Activated T-helper 2 cell treated with anti-CD3 and anti-CD28 coated beads, Interferon-gamma antibody, Interleukin-2, Interleukin-4, amounts not matched to agents 10 μg/mL and 5 μg/mL and 100 μg/mL, durations not matched to agents 14 hours and 24 hours and 36 hours (primary cell): ENCODE measurements at places on chromosomes 3 and 15. TPM values are rescaled to one million over a fixed set of nuclear protein-coding genes. Genes with fewer than 3 reads are reported as not detected.
A peak's percentile ranks its signal among the peaks of the same experiment; 100 is the strongest.

DNA sequence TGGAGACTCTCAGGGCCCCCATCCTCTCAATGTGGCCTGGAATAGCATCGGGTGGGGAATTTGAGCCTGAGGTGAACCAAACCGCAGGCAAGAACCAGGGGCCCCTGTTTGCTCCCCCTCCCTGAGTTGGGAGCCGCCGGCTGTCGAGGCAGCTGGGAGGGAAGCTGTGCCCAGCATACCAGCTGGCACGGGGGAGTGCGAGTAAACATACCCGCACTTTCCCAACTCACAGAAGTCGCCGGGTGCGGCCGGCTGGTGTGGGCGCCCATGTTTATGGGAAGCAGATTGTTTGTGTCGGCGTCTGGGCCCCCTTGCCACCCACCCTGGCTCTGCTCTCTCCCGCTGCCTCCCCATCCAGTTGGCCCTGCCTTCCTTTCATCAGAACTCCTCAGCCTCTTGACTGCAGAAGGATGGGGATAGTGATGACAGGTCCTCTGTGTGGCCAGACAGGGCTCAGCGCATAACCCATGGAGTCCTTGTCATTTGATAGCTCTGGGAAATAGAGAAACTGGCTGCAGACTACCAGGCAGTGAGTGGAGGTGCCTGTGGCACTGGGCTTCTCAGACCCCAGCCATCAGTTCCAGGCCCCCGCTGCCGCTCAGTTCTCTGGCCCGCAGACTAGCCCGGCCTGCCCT is 60.4 kb downstream of the CACNA2D2 start:
- no peak for DNase-seq

The MUC4 gene
- total RNA-seq = 1.3 and 1.4 TPM in 2 replicates

The GUCA1C gene
- total RNA-seq = not detected in 2 replicates

DNA sequence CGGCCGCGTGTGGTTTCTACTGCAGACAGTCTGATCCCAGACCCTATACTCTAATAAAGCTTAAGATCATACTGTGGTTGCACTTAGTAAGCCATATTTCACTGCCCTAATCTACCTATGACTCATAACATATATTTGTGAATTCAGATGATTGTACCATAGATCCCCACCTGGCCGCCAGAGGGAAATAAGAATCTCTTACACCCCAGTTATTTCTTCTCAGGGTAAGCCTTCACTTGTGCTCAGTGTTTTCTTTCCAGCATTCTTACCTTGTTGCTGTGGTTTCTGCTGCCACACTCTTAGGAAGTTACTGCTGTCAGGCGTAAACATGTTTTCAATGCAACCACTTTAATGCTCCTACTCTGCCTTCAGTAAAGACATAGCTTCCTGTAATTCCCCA is 105.9 kb downstream of the B3GALNT1 start:
- DNase-seq = no peak

- no peak for DNase-seq
Measured at GRCh38 chr3:116701070-116701469, 8.5 kb upstream of the TUSC7 start.

GRCh38 chr3:42581400-42581708 is 413 bp downstream of the SEC22C start:
- DNase-seq = no peak

The TEX9 gene
- total RNA-seq = 0.27 and 0.44 TPM in 2 replicates

DNA sequence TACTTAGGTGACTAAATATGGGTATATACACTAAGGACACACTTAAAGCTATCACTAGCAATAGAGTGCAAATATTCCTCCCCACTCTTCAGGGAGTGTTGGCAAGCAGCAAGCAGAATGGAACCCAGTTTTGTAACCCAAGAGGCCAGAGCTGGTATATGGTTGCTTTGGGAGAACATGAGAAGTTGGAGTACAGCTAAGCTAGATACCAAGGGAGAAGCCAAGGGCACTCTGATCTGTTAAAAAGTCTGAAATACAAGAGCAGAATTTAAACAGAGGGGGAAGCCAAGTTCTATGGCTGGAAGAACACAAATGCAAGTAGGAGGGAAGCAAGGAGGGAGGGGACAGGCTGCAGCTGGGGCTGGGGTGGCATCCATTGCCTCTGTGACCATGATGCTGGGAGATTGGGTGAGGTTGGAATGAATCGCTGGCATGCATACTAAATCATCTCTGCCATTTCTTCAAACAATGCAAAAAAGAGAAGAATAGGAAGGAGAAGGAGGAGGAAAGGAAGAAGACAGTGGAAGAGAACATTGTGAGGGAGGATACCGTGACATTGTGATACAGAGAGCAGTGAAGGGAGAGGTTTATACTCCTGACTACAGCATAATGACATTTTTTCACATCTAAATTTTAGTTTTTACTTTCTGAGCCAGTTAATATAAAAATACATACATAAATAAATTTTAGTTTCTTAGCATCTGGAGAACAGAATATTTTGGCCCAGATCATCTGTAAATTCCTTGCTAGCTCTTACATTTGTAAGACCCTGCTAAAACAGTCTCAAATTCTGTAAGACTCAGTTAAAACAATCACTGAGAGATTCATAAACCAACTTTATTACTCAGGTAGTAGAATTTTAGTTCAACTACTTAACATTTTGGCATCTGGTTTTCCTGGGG is 9.0 kb upstream of the ANXA2 start:
- no peak for DNase-seq

- no peak for DNase-seq
Measured at GRCh38 chr15:65326818-65327217, 22.3 kb downstream of the RNU5B-1 start.

GRCh38 chr15:91521996-91522395 is 331.5 kb upstream of the SLCO3A1 start:
- DNase-seq = no peak

DNA sequence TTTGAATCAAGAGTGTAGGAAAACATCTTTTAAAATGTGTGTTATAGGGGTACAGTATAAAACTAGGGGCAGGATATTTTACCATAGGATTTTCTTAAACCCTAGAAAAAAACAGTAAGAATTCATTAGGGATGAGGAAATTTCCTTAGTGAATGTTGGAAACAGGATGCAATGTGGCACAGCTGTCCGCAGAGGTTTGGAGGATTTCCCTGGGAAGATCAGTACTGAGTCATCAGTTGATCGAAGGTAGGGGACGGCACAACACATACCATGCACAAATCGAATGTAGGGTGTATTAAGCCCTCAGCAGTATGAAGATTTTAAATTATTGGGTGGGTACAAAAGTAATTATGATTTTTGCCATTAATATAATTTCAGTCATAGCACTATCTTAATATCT is 49.9 kb downstream of the FNDC3B start:
- DNase-seq = no peak

GRCh38 chr3:41364736-41365135 is 165.4 kb downstream of the CTNNB1 start:
- no peak for DNase-seq

The SLCO2A1 gene
- not detected in 2 replicates for total RNA-seq

The SLC24A5 gene
- not detected in 2 replicates for total RNA-seq

The ARNT2 gene
- 0.28 TPM in 1 of 2 replicates, not detected in the other for total RNA-seq

DNA sequence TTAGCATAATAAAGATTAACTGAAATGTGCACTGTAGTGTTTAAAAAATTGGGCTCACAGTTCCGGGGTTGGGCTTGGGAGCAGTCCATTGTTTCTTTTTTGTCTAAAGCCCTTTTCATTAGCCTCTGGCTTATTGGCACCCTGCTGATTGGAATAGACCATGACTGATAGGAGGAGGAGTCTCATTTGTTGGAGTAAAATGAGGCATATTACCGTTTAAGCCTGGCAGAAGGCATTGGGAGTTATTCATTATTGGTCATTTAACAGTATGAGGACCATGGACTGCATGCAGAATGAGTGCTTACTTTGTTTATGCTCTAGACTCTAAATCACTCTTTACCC is 139.0 kb upstream of the CGNL1 start:
- no peak for DNase-seq

The PFN2 gene
- total RNA-seq = 0.78 and 0.85 TPM in 2 replicates

- no peak for DNase-seq
Measured at GRCh38 chr15:70283511-70283910, 185.8 kb upstream of the TLE3 start.

DNA sequence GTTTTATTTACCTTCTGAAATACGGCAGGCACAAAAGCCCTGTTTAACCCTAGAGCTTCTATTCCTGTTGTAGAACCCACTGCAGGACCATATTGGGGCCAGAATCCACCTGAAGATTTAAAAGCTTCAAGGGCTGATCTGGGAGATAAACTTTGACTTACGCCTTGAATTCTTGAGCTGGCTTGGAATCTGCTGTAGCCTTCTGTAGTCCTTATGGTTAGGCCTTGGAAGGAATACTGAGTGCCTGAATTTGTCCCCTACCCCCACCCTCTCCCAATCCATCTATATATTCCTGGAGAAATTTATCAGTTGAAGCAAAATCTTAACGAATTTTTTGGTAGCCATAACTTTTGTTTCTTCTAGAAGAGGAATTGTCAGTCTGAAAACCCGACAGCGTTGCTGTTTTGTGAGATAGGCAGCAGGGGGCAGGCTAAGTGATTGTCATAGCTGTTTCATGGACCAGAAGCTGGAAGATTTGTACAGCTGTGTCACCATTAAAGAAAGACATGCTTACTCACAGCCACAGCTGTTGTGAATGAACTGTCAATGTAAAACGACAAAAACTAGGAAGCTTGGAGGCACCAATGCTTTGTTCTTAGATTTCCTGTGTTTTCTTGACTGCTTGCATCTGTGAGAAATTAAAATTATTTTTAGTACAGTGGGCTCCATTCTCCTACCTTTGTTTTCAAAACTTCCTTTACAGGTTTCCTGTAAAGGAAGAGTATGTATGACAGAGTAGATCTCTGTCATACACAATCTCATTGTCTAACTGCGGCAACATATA is 12.8 kb downstream of the LXN start:
- DNase-seq = peak; percentile 38

The ANP32A gene
- 259 and 265 TPM in 2 replicates for total RNA-seq

GRCh38 chr15:33242669-33243191 is 48.2 kb upstream of the FMN1 start:
- no peak for DNase-seq

The LRRIQ4 gene
- 0.16 TPM in 2 replicates for total RNA-seq

DNA sequence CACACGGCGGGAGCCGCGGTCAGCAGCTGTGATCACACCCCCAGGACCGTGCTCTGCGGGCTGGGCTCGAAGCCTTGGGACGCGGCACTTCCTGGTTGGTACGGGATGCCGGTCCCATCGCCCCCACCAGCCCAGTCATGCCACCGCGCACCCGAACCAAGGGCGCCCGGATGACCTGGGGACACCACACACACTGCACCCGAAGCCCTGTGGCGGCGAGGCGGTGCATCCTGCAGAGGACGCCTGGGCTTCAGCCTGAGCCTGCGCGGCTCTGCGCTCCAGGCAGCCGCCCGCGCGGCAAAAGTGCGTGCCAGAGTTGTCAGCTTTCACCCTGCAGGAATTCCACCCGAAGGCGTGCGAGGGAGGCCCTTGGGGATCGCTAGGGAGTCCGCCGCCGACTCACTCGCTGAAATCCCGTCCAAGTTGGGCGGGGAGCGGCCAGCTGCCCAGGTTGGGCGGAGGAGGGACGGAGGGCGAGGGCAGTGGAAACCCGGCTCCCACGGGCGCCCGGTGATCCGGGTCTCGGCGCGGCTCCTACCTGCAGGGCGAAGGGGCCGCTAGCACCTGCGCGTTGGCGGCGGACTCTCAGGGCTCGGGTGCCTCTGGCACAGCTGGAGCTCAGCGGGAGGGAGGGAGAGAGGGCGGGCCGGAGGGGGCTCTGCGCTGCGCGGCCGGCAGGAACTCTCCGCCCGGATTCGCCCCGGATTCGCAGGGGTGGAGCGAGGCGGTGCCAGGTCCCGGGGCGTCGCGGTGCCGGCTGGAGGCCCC is at the start of gene PLD1:
Gene PLD1 (minus strand): TSS at position 623 of the 768 bp plus-strand sequence. CDS start 72,432 bp downstream, outside the sequence.
- peak; percentile 51 for DNase-seq

- no peak for DNase-seq
Measured at GRCh38 chr3:22318325-22318724, 567.3 kb upstream of the ZNF385D start.
